Stimulated activated CD8-positive, alpha-beta memory T cell treated with anti-CD3 and anti-CD28 coated beads, Interleukin-4, amount 100 ng/mL, for 48 hours (primary cell): ENCODE measurements at places on chromosomes 12 and 14.
A peak's percentile ranks its signal among the peaks of the same experiment; 100 is the strongest.

DNA sequence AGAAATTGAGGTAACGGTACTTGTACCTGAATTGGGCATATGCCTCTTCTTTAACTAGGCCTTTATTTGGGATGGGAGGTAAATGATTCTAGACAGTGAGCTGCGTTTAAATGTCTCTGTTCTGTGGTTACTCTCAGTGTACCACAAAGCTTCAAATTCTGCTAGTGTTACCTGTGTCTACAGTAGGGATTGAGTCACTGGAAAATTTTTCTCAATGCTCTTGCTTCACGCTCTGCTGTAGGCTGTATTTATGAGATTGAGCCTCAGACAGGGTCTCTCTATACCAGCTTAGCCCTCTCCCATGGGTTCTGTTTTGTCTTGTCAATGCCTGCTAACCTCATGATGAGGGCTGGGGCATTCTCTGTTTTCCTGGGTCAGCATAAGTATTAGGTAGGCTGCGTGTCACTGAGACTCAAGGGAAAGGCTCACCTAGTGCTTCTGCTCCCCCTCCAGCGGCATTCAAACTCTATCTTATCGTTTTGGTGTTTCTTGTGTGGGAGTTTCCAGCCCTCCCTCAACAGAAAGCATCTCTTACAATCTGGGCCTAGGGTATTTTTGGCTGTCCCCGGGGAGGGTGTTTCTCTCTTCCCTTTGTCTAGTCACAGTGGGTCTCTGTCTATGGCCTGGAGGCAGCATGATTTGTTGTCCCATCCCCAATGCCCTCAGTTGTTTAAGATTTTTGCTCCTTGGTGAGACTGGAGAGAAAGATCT is 285.8 kb downstream of the ADGRD1 start:
- DNase-seq: no peak

- DNase-seq: no peak
Observed at GRCh38 chr12:89875225-89875624, 166.6 kb upstream of the ATP2B1 start.

GRCh38 chr12:113862590-113863454 is 103.3 kb downstream of the RBM19 start:
- DNase-seq: peak; percentile 36

GRCh38 chr12:62649412-62650138 is 182.9 kb downstream of the MON2 start:
- DNase-seq: no peak

GRCh38 chr14:56422703-56423213 is 156.8 kb upstream of the TMEM260 start:
- DNase-seq: no peak

DNA sequence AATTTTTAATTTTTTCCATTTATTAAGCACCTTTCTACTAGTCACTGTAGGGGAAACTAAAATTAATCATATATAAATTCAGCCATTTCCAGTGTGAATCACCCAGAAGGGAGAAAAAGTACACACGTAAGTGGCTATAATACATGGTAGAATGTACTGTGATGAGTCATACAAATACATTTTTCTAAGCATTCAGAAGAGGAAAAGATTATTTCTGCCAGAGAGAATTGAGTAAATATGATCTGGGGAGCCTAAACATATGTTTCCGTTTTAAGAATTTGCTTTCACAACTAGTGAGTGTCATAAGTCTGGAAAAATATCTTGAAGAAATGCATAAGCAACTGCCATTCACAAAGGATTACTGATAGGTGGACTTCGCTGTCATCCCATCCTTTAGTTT is 102.8 kb downstream of the TGFB3 start:
- no peak for DNase-seq
